Fibroblast of the aortic adventitia (primary cell): ENCODE measurements at places on chromosomes 3 and 15. TPM values are rescaled to one million over a fixed set of nuclear protein-coding genes. Genes with fewer than 3 reads are reported as not detected.

The TMEM207 gene
- not detected in 2 replicates for total RNA-seq

The TTC23 gene
- 13.5 and 36.7 TPM in 2 replicates for total RNA-seq

The DZIP1L gene
- 28.3 and 38.2 TPM in 2 replicates for total RNA-seq

The TEX9 gene
- total RNA-seq, result 8.3 and 12.5 TPM in 2 replicates

The DNAJA4 gene
- total RNA-seq, result 0.65 and 2.3 TPM in 2 replicates

The ZXDC gene
- 9.2 and 26.7 TPM in 2 replicates for total RNA-seq

The FBXO40 gene
- total RNA-seq, result under 0.01 TPM in 1 of 2 replicates, not detected in the other

The BFSP2 gene
- total RNA-seq, result not detected in 2 replicates

The COLQ gene
- total RNA-seq, result 1.2 and 1.8 TPM in 2 replicates

The CTSH gene
- 8.5 and 24.1 TPM in 2 replicates for total RNA-seq

The CYP11A1 gene
- total RNA-seq, result 0.33 and 0.90 TPM in 2 replicates

The KIF7 gene
- 10.6 and 22.1 TPM in 2 replicates for total RNA-seq

The HAUS2 gene
- total RNA-seq, result 41.4 and 41.5 TPM in 2 replicates

The ANKRD34C gene
- total RNA-seq, result not detected in 2 replicates

The CCDC66 gene
- total RNA-seq, result 21.1 and 36.0 TPM in 2 replicates

The SLC24A5 gene
- not detected in 2 replicates for total RNA-seq

The TUBGCP5 gene
- total RNA-seq, result 17.3 and 37.5 TPM in 2 replicates

The GPR62 gene
- 0.09 TPM in 1 of 2 replicates, not detected in the other for total RNA-seq

The MTFMT gene
- 14.1 and 19.2 TPM in 2 replicates for total RNA-seq

The NR2E3 gene
- total RNA-seq, result 0.33 and 0.63 TPM in 2 replicates

The CPN2 gene
- not detected in 2 replicates for total RNA-seq

The SCG3 gene
- total RNA-seq, result not detected in 2 replicates

The IL17RC gene
- total RNA-seq, result 47.9 and 52.2 TPM in 2 replicates

The TTLL13 gene
- total RNA-seq, result 0.09 TPM in 1 of 2 replicates, not detected in the other

The LTK gene
- under 0.01 TPM in 1 of 2 replicates, not detected in the other for total RNA-seq

The SKOR1 gene
- total RNA-seq, result 0.08 and 0.09 TPM in 2 replicates

The ACTC1 gene
- total RNA-seq, result not detected in 2 replicates

The GOLGA8N gene
- total RNA-seq, result 1.8 and 5.7 TPM in 2 replicates

The HCN4 gene
- not detected in 2 replicates for total RNA-seq

The PPP2R3A gene
- total RNA-seq, result 16.1 and 17.9 TPM in 2 replicates

The CPEB1 gene
- 25.5 and 40.9 TPM in 2 replicates for total RNA-seq

The PHC3 gene
- 50.4 and 65.6 TPM in 2 replicates for total RNA-seq

The FBXW12 gene
- 0.27 TPM in 1 of 2 replicates, not detected in the other for total RNA-seq

The TRPM7 gene
- total RNA-seq, result 92.6 and 101 TPM in 2 replicates

The CCR4 gene
- under 0.01 TPM in 1 of 2 replicates, not detected in the other for total RNA-seq

The C3orf22 gene
- not detected in 2 replicates for total RNA-seq

The HAPLN3 gene
- 2.8 and 14.6 TPM in 2 replicates for total RNA-seq

The MSL2 gene
- 27.3 and 46.7 TPM in 2 replicates for total RNA-seq

The CCDC13 gene
- total RNA-seq, result 0.27 and 8.6 TPM in 2 replicates

The ACTRT3 gene
- total RNA-seq, result 3.8 and 4.3 TPM in 2 replicates

The FMN1 gene
- total RNA-seq, result 1.1 and 9.2 TPM in 2 replicates

The GRIP2 gene
- total RNA-seq, result 0.90 TPM in 2 replicates

The TJP1 gene
- 94.2 and 95.3 TPM in 2 replicates for total RNA-seq

The TMC3 gene
- under 0.01 TPM in 1 of 2 replicates, not detected in the other for total RNA-seq

The TUBGCP4 gene
- total RNA-seq, result 7.1 and 10.7 TPM in 2 replicates

The IGF2BP2 gene
- total RNA-seq, result 40.1 and 99.3 TPM in 2 replicates
